ENCODE measurements at places on chromosomes 5 and 9. TPM values are rescaled to one million over a fixed set of nuclear protein-coding genes. Genes with fewer than 3 reads are reported as not detected.

The PCDHB4 gene
- 1.4 TPM for total RNA-seq

The SLC9A3 gene
- total RNA-seq, result 5.3 TPM

The BHMT gene
- 3.1 TPM for total RNA-seq

The DMRT2 gene
- total RNA-seq, result 0.64 TPM

The OCLN gene
- 20.2 TPM for total RNA-seq

The FGD3 gene
- total RNA-seq, result 6.2 TPM

The HNRNPK gene
- 480 TPM for total RNA-seq

The ORM1 gene
- not detected for total RNA-seq

The AGXT2 gene
- not detected for total RNA-seq

The CNTLN gene
- total RNA-seq, result 4.1 TPM

The SFXN1 gene
- total RNA-seq, result 44.3 TPM

The KLHL3 gene
- 14.0 TPM for total RNA-seq

The KIF4B gene
- not detected for total RNA-seq

The SRD5A1 gene
- 29.3 TPM for total RNA-seq

The FGF18 gene
- total RNA-seq, result 0.51 TPM

The GARIN3 gene
- total RNA-seq, result not detected

The CFAP157 gene
- total RNA-seq, result 2.8 TPM

The OGN gene
- total RNA-seq, result 24.4 TPM

The PCDHA4 gene
- total RNA-seq, result 2.3 TPM

The GPR151 gene
- total RNA-seq, result not detected

All from prostate gland (tissue), 2 donors.